LHCN-M2 (cell line): ENCODE measurements at places on chromosomes 5 and 9. TPM values are rescaled to one million over a fixed set of nuclear protein-coding genes. Genes with fewer than 3 reads are reported as not detected.

- DNase-seq: no peak
Measured at GRCh38 chr5:177478711-177479646, 5.5 kb upstream of the DBN1 start.

DNA sequence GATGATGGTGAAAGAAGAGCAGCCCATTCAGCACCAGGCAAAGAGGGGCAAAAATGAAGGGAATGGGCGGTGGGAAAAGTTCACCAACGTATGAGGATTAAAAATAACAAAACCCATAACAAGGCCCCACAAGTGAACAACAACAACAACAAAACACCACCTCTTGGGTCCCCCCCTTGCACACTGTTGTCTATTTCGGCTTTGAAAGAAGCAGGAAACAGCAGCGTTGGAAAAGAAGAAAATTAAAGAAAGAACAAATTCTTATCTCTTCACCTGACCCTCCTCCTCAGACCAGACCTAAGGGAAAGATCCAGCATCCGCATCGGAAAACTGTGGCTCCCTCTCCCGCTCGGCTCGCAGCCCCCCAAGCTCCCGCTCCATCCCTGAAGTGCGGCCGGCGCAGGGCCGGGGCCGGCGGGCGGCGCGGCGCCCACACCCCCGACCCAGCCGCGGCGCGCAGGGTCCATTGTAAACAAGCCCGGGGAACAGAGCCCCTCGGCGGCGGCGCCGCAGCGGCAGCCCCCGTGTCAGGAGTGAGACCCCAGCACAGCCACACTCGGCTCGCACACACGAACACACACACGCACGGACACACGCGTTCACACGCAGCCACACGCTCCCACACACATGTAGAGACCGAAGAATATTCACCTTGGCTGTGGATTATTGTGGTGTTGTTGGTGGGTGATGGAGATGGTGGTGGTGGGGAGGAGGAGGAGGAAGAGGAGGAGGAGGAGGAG lies 535 bp downstream of the RFX3 start:
- DNase-seq: no peak

- no peak for DNase-seq
Measured at GRCh38 chr5:3430691-3431090, 164.9 kb upstream of the IRX1 start.

DNA sequence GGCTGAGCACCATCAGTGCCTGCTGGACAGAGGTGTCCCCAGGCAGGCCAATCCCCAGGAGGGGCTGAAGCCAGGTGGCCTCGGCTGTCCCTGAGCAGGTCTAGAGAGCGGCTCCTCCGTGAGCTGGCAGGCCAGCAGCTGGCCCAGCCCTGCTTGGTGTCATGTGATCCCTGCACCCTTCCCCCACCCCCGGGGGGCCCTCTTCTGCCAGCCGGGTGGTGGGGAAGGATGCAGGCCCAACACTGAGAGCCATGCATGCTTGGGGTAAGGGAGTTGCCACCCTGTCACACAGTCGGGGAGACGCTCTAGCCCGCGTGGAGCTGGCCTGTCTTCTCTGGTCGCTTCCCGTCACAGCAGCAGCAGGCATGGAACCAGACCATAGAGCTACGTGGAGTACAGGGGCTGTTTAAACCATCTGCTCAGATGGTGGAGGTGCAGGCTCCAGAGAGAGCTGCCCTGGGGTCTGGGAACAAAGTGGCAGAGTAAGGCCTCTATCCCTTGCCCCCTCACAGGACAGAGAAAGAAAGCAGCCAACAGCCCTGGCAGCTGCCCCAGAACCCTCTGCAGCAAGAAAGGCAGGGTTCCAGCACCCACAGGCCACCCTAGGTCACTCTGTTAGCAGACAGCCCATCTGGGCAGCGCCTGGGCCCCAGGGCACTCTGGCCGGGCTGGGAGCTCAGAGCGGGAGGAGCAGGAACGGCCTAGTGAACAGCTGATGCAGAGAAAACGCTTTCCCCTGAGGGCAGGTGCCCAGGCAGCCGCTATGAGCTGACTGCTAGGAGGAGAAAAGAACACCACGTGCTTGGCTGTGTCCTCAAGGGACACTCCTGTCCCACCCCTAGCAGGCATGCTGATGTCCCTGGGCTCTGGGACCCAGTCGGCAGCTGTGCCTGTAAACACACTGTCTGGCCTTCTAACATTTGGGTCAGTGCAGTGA lies 6.8 kb downstream of the RALGDS start:
- peak; percentile 62 for DNase-seq

- no peak for DNase-seq
Measured at GRCh38 chr9:133679466-133680061, 43.4 kb downstream of the DBH start.

GRCh38 chr5:36660397-36661049 lies 54.1 kb downstream of the SLC1A3 start:
- DNase-seq: no peak

GRCh38 chr5:178228609-178229008 lies 4.0 kb downstream of the PHYKPL start:
- no peak for DNase-seq

GRCh38 chr5:34469971-34470370 lies 186.2 kb upstream of the RAI14 start:
- DNase-seq: no peak

- DNase-seq: peak; percentile 94
Measured at GRCh38 chr5:177495243-177496060, 2.0 kb downstream of the PDLIM7 start.

GRCh38 chr5:1519631-1520210 lies 4.0 kb downstream of the LPCAT1 start:
- no peak for DNase-seq

- DNase-seq: no peak
Measured at GRCh38 chr5:96967400-96967799, 31.5 kb downstream of the LNPEP start.

DNA sequence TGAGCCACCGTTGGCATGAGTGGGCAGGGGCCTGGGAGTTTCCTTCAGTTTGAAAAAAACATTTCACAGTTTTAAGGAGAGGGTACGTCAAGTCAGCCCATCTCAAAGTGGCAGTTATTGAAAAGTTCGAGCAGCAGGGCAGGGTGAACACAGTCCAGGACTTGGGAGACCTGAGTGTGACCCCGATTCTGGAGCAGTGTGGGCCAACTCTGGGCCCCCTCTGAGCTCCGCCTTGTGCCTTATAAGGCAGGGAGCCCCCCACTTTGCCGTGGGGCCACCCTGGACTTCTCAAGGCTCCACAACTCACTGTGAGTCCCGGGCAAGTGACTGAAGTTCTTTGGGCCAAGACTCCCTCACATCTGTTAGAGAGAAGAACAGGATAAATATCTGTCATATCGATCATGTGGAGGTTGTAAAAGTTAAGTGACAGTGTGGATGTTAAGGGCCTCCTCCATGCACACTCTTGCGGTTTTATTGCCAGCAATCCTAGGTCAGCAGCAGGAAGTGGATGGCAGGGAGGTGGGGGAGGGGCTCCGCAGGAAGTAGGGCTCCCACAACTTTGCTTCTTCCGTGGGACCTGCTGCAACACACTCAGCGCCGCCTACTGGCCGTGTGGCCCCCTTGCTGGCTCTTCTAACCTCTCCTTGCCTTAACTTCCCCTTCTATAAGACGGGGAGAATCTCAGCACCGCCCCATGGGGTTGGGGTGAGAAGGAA lies 38.4 kb downstream of the HRH2 start:
- DNase-seq: no peak

DNA sequence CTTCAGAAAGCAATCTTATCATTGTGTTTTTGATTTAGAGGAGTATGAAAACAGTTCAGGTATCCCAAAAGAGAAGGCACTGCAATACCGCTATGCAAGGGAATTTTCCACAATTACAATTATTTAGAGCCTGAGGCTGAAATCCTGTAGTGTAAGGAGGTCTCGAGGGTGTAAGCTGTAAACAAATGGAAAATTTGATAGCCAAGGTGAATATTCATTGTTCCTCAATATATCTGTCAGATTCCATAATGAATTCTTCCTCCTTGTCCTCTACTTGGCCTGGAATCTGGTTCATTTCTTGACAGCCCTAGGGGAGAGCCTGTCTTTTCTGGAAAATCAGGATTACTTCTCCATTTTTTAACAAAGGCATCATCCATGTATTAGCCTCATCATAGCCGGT lies 63.1 kb upstream of the SMARCA2 start:
- no peak for DNase-seq

DNA sequence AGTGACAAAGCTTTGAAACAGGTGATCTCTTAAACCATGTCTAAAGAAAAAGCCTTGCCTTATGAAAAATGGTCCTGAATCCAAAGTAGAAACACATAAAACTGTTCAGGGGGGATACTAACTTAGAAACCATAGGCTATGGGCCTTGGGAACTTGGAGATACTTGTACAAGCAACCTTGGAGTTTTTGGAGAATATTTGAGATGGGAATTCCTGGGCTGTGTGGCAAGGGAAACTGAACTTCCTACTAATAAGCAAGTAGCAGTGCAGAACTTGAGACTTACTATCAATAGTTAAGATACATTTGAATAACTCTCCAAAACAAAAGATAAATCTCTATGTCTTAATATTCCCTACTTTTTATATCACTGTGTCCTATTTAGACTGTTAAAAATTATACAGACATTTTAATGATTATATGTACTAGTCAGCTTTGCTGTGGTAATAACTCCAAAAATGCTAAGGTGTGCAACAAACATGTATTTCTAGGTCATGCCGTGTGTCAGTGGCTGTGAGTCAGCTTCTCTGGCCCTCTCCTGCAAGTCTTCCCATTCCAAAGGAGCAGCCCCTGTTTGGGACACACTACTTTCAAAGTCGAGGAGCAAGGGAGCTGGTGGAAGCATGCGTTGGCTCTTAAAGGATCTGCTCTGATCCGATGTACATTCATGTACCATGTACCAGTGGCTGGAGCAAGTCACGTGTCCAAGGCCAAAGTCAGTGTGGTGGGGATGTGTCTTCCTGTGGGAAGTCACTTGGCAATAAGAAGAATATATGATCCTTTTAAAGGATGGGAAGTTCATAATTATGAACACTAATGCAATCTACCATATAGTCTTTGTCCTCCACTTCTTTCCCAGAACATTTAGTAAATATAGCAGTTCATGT lies 39.6 kb downstream of the SNX30 start:
- DNase-seq: no peak

DNA sequence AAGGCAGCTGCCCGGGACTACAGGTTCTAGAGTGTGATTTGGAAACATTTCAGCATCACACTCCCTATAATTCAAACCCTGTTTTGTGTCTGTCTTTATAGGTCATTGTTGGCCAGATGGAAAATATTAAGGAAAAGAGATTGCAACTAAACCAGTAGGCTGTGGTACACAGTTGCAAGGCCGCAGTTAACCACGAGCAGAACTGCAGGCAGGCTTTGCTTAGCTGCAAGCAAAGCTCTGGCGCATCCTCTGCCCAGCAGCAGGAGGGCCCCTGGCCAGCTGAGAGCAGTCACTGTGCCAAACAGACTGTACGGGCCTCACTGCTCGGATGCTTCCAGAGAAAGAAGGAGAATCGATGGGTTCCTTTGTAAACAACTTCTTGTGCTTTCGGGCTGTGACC lies 204.5 kb downstream of the DENND1A start:
- peak; percentile 5 for DNase-seq

DNA sequence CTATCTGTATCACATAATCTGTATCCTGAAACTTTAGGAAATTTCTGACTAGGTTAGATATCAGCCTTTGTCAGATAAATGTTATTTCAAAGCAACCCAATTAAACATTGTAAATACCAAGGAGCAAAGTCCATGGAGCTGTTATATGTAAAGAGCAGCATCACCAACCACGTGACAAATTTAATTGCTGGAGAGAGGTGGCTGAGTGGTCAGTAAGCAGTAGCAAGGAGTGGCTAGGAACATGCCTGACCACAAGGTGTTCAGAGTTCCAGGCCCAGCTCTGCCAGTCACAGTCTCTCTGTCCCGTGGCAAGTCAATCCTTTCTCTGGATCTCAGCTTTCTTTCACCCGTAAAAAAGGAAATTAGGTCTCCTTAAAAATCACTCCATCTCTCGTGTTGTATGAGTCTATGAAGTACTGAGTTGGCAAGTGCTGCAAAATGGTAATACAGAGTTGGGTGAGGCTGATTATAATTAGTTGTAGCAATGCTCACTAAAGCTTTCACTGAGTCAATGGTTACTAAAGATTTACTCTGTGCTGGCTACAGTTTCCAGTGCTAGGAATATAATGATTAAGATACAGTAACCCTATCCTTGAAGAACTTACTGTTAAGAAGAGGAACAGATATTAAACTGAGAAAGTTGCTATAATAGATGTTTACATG lies 166.1 kb downstream of the GNAQ start:
- no peak for DNase-seq

DNA sequence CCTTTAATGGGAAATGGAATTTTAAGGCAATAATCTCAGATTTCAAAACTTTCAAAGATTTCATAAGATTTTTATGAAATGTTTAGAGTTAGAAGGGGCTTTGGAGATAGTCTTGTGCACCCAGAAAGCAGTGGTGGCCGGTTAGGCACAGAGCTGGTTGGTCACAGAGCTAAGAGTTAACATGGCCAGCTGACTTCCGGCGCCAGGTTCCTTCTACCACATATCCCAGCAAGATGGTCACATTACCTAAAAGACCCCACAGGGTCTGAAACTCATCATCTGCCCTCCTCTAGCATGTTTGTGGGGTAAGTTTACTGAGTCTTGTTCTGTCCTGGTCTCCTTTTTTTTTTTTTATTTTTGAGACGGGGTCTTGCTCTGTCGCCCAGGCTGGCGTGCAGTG lies 19.3 kb downstream of the QRFP start:
- no peak for DNase-seq

DNA sequence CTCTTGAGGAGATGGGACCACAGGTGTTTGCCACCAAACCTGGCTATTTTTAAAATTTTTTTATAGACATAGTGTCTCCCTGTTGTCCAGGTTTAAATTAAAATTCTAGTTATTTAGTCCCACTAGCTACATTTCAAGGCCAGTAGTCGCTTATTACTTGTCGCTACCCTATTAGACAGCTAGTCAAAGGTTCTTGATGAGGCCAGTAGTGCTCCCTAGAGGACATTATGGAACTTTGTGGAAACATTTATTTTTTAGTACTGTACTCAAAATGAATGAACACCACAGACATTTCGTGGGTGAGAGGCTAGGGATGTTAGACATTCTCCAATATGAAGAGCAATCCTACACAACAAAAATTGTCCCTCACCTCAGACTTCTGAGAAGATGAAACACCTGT lies 14.4 kb upstream of the GRXCR2 start:
- no peak for DNase-seq

- peak; percentile 45 for DNase-seq
Measured at GRCh38 chr9:112327718-112328450, 5.5 kb downstream of the PTBP3 start.

DNA sequence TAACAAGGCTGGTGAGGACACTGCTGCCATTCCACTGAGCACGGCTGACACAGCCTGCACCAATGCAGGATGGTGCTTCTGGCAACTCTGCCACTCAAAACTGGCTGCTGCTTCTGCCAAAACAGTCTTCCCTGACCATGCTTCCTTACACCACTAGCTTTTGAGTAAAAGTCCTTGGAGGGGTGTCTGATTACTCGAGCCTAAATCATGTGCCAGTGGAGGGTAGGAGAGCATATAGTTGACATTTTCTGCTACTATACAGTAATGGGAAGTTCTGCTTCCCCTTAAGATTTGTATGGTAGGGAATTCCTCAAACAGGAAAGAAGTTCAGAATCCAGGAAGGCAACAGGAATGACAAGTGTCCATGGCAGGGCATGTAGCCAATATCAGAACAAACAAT lies 12.2 kb upstream of the PJA2 start:
- DNase-seq: no peak

GRCh38 chr5:9507974-9508373 lies 37.9 kb downstream of the SEMA5A start:
- peak; percentile 95 for DNase-seq

Gene SH3GL2
- total RNA-seq: 0.19 TPM in 1 of 2 replicates, not detected in the other

Gene RLN1
- total RNA-seq: not detected in 2 replicates

Gene TRMO
- 18.1 and 19.1 TPM in 2 replicates for total RNA-seq

Gene TMEFF1
- total RNA-seq: 0.51 and 2.4 TPM in 2 replicates

Gene CCNJL
- 2.0 and 2.7 TPM in 2 replicates for total RNA-seq

Gene SCGB3A1
- not detected in 2 replicates for total RNA-seq

Gene C9orf50
- total RNA-seq: not detected in 2 replicates

Gene CTNND2
- total RNA-seq: 0.19 TPM in 1 of 2 replicates, not detected in the other

Gene CDKN2B-AS1
- total RNA-seq: 2.9 and 6.2 TPM in 2 replicates

Gene NINJ1
- total RNA-seq: 18.5 TPM in 2 replicates
